Stimulated activated CD4-positive, alpha-beta T cell treated with anti-CD3 and anti-CD28 coated beads, TNF-alpha, amount 100 ng/mL, for 1 hour (primary cell): ENCODE measurements at places on chromosomes 5 and 9.

GRCh38 chr9:133056533-133056932 is 5.2 kb upstream of the CEL start:
- DNase-seq = no peak

GRCh38 chr5:1079961-1080360 is 31.9 kb downstream of the SLC12A7 start:
- no peak for DNase-seq

- DNase-seq = no peak
These were observed 27.3 kb downstream of the RXRA start for GRCh38 chr9:134353539-134353938.

GRCh38 chr5:72209147-72210115 is 102.2 kb downstream of the MAP1B start:
- no peak for DNase-seq

GRCh38 chr9:130983359-130983670 is 25.7 kb upstream of the LAMC3 start:
- DNase-seq = no peak

- DNase-seq = no peak
These were observed 27.9 kb upstream of the SLC6A3 start for GRCh38 chr5:1472964-1473628.

DNA sequence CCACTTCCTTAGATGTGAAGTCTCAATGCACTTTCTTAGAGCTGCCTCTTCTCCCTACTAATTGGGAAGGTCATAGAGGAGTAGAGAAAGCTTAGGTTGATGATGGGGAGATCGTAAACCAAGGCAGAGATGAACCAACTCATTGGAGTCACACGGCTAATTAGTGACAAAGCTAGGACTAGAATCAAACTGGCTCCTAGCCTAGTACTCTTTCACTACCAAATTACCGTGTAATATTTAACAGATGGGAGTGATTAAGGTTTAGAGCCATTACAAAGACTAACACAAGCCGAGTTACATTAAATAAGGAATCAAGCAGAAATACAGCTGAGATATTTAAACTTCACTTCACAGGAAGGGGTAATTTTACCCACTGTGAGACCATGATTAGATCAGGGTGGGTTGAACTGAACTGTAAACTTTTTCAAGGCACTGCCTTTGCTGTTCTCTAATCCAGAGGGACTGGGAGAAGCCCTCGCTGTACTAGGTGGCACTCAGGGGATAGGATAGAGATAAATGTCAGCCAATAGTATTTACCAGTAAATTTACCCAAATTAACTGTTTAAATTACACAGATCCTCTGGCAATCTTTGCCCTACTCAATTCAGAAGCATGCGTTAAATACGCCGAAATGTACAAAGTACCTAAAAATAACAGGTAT is 166.4 kb upstream of the PIK3R1 start:
- no peak for DNase-seq

- no peak for DNase-seq
These were observed 243.0 kb downstream of the ZSWIM6 start for GRCh38 chr5:61575103-61575502.

DNA sequence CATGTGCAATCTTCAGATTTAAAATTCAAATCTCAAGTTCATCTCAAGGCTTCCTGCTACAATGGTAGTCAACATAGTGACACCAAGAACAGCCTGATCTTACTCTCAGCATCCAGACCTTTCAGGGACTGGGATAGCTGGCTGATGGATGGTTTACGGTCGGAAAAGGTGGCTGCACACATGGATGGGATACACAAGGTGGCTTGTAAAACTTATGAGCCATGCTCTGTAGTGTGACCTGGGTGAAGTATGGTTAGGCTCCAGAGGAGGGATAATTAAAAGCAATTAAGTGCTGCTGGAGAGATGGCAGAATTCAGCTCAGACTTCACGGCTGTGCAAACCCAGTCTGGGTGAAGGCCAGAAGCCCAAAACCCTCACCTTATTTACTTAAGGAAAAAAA is 379.5 kb downstream of the NFIB start:
- no peak for DNase-seq
